ENCODE measurements at places on chromosomes 1 and 21. TPM values are rescaled to one million over a fixed set of nuclear protein-coding genes. Genes with fewer than 3 reads are reported as not detected.

RSPH1 gene
- not detected for total RNA-seq

DEPDC1 gene
- total RNA-seq = 19.9 TPM

SHE gene
- 0.05 TPM for total RNA-seq

LCK gene
- total RNA-seq = 221 TPM

SLFNL1 gene
- total RNA-seq = 0.14 TPM

BACE2 gene
- 2.6 TPM for total RNA-seq

PPP1R12B gene
- total RNA-seq = 15.4 TPM

CRYBG2 gene
- total RNA-seq = 0.98 TPM

PIK3CD gene
- total RNA-seq = 184 TPM

FCMR gene
- total RNA-seq = 16.7 TPM

NBPF6 gene
- 0.23 TPM for total RNA-seq

HPDL gene
- total RNA-seq = 26.8 TPM

GJA8 gene
- not detected for total RNA-seq

RGS1 gene
- 4.2 TPM for total RNA-seq

RBP7 gene
- total RNA-seq = not detected

NPPA gene
- not detected for total RNA-seq

FAM177B gene
- total RNA-seq = not detected

C1orf105 gene
- not detected for total RNA-seq

LENEP gene
- total RNA-seq = 2.0 TPM

DNM3 gene
- 0.41 TPM for total RNA-seq

PROK1 gene
- total RNA-seq = not detected

HUNK gene
- total RNA-seq = 0.55 TPM

TRMT1L gene
- 28.7 TPM for total RNA-seq

C1QA gene
- not detected for total RNA-seq

PGBD5 gene
- total RNA-seq = not detected

SMPDL3B gene
- total RNA-seq = 0.37 TPM

OR14K1 gene
- not detected for total RNA-seq

LCE3E gene
- not detected for total RNA-seq

TSSK3 gene
- 1.1 TPM for total RNA-seq

SEC22B gene
- 21.8 TPM for total RNA-seq

SPRR1B gene
- total RNA-seq = not detected

UMODL1 gene
- not detected for total RNA-seq

RHBDL2 gene
- total RNA-seq = not detected

OLIG2 gene
- total RNA-seq = not detected

PRELP gene
- not detected for total RNA-seq

MAP1LC3C gene
- not detected for total RNA-seq

ARID4B gene
- 55.3 TPM for total RNA-seq

RUNX3 gene
- 129 TPM for total RNA-seq

MYCL gene
- total RNA-seq = 0.57 TPM

GPR153 gene
- 1.5 TPM for total RNA-seq

TEX38 gene
- total RNA-seq = not detected

ATAD3C gene
- 0.62 TPM for total RNA-seq

ATP1A2 gene
- not detected for total RNA-seq

HHAT gene
- total RNA-seq = 0.43 TPM

AKNAD1 gene
- not detected for total RNA-seq

LGR6 gene
- total RNA-seq = not detected

CCDC17 gene
- 2.5 TPM for total RNA-seq

FYB2 gene
- not detected for total RNA-seq

ADCY10 gene
- total RNA-seq = 0.09 TPM

LCE1C gene
- not detected for total RNA-seq

KRTAP19-3 gene
- total RNA-seq = not detected

AADACL4 gene
- not detected for total RNA-seq

TMCC2 gene
- total RNA-seq = 14.0 TPM

PHTF1 gene
- 22.5 TPM for total RNA-seq

HYI gene
- 22.6 TPM for total RNA-seq

LAPTM5 gene
- total RNA-seq = 184 TPM

Measured in activated T-helper 2 cell treated with anti-CD3 and anti-CD28 coated beads, Interferon-gamma antibody, Interleukin-2, Interleukin-4, amounts not matched to agents 10 μg/mL and 5 μg/mL and 100 μg/mL, durations not matched to agents 14 hours and 24 hours and 36 hours (primary cell).